Hematopoietic multipotent progenitor cell treated with erythropoietin and hydrocortisone succinate and interleukin-3 and kit ligand, for 17 days (in vitro differentiated cells): ENCODE measurements at places on chromosomes 1 and 21.

- DNase-seq, result no peak
These were observed 72.0 kb downstream of the MAN1C1 start for GRCh38 chr1:25688390-25689119.

DNA sequence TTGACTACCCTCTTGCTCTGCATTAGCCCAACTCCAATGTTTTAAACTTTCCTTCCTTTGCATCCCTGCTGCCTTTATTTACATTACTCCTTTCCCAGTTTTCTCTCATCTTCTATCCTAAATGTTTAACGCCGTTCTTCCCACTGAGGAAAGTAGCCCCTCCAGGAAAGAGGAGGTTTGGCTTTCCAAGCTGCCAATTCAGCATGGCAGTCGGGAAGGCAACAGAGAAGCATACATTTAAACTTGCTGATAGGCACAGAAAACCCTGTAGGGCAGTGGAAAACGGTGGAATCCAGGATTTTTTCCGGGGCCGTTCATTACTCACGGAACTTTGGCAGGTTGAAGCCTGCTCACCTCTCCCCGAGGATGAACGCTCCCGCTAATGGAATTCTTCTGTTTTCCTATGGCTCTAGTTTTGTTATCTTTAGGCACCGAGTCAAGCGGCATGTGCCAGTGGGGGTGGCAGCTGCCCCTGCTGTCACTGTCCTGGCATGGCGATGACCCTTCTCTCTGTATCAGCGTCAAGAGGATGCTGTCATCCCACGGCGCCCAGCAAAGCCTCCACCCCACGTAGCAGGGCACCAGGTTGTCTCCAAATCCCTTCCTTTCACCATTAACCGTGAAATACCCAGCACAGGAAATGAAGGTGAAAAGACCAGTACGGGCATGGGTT lies 48.3 kb downstream of the ZBTB18 start:
- no peak for DNase-seq

DNA sequence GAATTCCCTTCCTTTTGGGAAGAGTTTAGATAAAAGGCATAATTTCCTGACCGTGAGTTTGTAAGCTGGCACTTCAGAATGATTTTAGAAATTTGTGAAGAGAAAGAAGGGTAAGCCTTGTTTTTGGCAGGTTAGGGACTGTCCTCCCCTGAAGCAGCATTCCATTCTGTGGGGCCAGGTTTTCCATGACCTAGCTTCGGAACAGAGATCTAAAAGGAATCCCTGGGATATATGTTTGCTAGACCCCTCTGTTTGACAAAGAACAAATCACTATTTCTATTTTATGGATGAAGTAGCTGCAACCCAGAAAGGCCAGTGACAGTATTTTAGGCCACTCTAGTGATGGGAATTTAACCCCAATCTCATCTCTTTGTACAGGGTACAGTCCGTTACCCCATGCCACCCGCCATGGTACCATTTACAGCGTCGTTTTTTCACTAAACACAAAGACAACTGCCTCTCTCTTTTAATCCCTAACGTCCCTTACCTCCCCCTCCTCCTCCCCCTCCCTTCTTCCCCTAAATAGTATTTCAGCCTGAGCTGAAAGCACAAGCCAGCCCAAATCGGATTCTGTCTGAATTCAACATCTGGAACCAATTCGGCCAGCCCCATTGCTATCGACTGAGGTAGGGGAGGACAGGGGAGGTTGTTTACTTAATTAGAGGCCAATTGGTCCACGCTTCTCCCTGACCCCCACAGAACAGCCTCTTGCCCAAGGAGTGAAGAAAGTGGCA lies 23.4 kb upstream of the IKBKE start:
- DNase-seq, result no peak

DNA sequence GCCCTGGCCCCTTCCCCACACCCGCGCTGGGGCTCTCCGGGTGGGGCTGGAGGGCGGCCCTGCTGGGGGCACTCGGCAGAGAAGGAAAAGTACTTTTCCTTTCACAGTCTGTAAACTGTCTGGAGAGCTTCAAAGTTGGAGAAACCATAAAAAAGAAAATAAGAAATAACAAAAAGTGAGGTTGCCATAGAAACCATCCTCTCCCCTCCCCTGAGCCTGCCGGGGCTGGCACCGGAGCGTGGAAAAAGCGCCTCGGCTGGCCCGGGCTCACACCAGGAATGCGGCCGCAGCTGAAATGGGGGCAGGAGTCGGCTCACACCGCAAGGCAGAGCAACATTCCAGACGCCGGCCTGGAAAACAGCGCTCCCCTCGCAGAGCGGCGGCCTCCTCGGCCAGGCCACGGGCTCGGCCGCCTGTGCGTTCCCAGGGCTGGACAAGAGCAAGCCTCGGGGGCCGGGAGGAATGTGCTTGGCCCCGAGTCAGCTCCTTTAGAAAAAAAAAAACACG lies 69.2 kb downstream of the MORN1 start:
- no peak for DNase-seq

- DNase-seq, result no peak
These were observed 11.2 kb downstream of the TRIM62 start for GRCh38 chr1:33170351-33171274.

DNA sequence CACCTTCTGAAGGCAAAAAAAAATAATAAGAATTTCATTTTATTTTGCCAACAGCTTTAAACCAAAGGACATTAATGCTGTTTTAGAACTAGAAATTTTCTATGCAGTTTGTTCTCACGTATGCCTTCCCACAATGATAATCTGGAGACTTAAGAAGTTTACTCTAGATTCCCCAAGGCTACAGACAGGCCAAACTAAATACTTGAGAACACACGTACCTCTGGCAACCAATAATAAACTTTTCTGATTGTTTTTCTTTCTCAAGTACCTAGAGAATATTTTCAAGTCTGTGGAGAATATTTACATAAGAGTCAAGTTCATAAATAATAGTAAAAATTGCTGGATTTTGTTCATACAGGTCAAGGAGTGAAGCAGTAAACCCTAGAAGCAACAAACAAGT lies 15.9 kb downstream of the CLDN8 start:
- no peak for DNase-seq

- DNase-seq, result no peak
These were observed 39.6 kb upstream of the TBX15 start for GRCh38 chr1:119027759-119028158.

DNA sequence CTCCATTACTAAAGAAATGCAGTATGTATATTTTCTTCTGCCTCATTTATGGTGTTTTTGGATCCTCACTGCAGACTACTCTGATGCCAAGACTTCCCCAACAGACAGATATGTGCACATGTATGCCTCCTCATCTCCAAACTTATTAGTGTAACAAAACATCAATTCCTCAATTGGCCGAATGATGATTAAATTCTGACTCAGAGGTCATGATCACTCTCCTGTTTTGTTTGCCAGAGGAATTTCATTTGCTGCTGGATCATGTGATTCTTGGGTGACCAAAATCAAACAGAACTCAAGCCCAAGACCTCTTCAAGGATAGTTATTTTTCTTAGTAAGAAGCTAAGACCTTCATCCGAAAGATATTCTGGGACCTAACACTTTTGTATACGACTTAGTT lies 227.6 kb downstream of the LMO4 start:
- no peak for DNase-seq

- DNase-seq, result no peak
These were observed 57.4 kb downstream of the B3GALT5 start for GRCh38 chr21:39669976-39670661.

- peak; percentile 78 for DNase-seq
These were observed 52.9 kb upstream of the CD46 start for GRCh38 chr1:207698822-207699483.

GRCh38 chr21:28699596-28700259 lies 292.9 kb downstream of the LTN1 start:
- DNase-seq, result no peak
